Thoracic aorta (tissue), 2 donors: ENCODE measurements at places on chromosomes 1 and 21. TPM values are rescaled to one million over a fixed set of nuclear protein-coding genes. Genes with fewer than 3 reads are reported as not detected.

DNA sequence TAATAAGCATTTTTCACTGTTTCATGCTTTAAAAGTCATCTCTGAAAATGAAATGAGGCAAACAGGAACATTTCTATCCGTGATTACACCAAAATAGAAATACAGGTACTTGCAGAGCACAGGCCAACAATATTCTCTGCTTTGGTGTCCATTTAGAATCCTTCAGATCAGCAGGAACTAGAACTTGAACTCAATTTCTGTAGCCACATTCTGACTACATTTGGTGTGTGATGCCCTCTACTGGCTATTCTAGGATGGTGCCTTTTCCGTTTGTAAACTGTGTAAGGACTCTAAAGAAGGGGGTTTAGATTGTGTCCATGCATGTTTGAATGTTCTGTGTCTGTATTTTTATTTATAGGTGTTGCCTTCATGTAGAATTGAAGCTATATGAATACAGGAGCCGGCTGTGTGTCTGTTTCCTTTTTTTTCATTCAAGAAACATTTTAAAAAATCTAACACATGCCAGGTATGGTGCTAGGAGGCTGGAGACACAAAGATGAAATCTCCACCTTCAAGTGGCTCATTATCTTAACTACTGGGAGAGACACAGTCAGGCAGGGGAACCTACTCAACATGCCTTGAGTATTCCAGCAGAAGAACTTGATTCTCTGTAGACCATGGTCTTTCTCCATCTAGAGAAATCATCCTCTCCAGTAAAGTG is 7.6 kb upstream of the ZNF326 start:
- H3K27ac ChIP-seq: no peak overlapping the region
- no peaks in the 10 kb centered on the region for H3K36me3 ChIP-seq
- H3K4me1 ChIP-seq: no peaks in the 10 kb centered on the region
- no peak overlapping the region for H3K4me3 ChIP-seq
- no peak for DNase-seq
- H3K27me3 ChIP-seq: no peaks in the 10 kb centered on the region

GRCh38 chr1:183907070-183907469 is 102.2 kb downstream of the RGL1 start:
- no peak for DNase-seq
- H3K27me3 ChIP-seq: no peaks in the 10 kb centered on the region
- H3K36me3 ChIP-seq: peaks cover 17% of the 10 kb centered on the region
- no peaks in the 10 kb centered on the region for H3K4me1 ChIP-seq
- H3K27ac ChIP-seq: no peak overlapping the region

DNA sequence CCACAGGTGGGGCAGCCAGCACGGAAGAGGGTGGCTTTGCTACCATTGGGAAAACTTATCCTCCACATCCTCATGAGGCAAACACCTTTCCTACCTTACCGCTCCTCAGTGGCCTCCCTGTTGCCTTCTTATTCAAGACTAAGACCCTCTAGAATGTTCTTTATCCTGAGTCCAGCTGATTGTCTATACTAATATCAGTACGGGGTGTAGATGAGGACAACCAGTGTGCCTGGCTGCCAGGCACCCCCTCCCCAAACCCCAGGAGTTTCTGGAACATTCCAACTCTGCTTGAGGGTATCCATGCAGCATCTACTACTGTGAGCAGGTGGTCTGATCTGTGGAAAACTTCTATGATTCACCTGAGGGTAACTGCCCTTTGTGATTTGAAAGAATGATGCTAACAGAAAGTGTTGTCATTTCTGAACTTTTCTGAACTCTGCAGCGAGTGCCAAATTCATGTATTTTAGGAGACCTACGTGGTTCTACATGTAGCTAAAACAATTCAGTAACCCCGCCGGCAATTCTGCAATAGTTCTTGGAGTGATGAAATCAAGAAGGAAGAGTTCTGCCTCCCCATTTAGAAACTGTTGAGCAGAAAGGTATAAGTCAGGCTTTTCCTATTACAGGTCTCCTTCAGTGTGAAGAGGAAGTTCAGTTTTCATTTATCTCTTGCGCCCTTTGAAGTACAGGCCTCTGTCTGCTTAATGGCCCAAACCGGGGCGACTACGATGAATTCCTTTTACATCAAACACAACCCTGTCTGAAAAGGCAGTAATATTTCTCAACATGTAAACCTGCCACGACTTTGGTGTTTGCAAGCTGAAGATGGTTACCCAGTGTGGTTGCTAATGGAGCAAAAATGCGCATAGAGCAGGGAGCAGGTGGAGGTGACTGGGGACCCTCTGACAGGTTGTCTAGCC is 80.4 kb downstream of the RUNX1 start:
- no peaks in the 10 kb centered on the region for H3K4me1 ChIP-seq
- H3K36me3 ChIP-seq: no peaks in the 10 kb centered on the region
- no peaks in the 10 kb centered on the region for H3K27me3 ChIP-seq

GRCh38 chr21:28253961-28254360 is 738.7 kb downstream of the LTN1 start:
- no peaks in the 10 kb centered on the region for H3K36me3 ChIP-seq
- no peak overlapping the region for H3K27ac ChIP-seq
- H3K27me3 ChIP-seq: no peaks in the 10 kb centered on the region
- no peak overlapping the region for H3K4me3 ChIP-seq
- DNase-seq: no peak

The ILDR2 gene
- total RNA-seq: 0.85 TPM
